ENCODE measurements at places on chromosomes 13 and 19.

DNA sequence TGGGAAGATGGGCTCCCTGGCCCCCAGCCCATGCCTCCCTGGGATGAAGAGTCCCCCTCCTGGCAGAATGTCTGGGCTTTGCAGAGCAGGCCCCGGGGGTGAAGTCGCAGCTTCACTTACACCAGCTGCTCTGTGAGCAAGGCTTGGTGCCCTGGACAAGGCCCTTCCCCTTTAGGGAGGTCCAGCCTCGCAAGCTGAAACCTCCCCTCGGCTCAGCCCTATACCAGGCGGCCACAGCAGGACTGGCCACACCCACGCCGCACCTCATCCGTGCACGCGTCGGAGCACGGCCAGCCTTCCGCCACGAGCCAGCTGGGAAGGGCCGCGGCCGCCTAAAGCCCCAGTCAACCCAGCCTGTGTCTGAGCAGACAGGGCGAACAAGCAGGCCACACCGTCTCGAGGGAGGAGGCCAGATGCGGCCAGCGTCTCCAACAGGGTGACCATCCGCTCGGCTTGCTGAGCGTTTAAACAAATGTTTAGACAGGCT lies 83.2 kb upstream of the MCF2L start:
- no peak for DNase-seq

- DNase-seq, result no peak
Measured at GRCh38 chr13:113020323-113021080, 51.5 kb downstream of the MCF2L start.

DNA sequence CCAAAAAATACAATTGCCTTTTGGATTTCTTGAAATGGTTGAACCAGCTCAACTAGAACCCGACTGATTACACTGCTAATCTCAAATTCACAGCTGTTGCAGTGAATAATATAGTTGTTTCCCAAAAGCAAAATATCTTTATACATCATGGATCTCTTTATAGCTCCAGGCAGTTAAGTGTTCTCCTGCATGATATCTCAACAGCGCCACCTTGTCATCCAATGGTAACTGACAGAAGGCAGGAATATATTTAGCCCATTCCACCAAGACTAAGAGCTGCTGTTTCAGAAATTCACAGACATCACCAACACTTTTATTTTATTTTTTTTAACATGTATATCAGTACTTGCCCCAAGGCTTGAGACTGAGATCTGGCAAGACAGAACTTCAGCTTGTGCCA lies 1141.0 kb upstream of the PRR20A start:
- no peak for DNase-seq

DNA sequence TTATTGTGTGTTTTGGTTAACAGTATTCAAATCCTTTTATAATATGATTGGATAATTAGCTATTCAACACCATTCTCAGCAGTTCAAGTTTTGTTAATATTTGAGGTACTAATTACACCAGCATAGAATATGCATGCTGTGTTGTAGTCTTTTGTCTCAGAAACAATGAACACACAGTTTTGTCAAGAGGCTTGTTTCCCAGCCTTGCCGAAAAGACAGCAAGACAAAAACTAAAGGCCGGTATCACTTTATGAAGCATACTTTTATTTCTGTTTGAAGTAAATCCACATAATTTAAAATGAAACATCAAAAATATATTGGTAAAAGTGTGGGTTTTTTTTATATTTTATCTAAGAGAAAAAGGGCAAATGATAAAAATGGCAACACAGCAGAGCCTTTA lies 7.5 kb downstream of the GPR180 start:
- DNase-seq, result no peak

DNA sequence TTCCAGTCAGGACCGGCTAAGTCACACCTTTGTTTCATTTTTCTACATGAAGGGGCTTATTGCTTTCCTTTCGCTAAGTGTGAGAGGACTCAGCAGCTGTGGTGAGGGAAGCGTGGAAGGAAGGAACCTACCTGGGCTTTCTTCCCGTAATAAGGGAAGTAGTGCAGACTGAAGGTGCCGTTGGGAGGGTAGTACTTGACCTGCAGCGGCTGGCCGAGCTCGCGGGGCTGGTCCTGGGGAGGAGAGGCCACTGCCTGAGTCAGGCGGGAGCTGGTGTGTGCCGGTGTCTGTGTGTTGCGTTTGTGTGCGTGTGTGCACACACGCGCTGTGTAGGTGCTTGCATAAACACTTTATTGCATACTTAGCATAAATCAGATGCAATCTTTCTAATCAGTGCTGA lies 7.7 kb downstream of the ATP4B start:
- DNase-seq, result no peak

DNA sequence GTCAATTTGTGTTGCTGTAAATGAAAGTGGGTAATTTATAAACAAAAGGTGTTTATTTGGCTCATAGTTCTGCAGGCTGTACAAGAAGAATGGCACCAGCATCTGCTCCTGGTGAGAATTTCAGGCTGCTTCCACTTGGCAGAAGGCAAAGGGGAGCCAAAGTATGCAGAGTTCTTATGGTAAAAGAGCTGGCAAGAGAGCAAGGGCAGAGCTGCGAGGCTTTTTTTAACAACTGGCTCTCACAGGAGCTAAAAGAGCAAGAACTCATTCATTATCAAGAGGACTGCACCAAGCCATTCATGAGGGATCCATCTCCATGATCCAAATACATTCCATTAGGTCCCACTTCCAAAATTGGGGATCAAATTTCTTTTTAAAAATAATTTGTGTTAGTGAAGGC lies 1712.7 kb downstream of the SLITRK5 start:
- no peak for DNase-seq

GRCh38 chr13:112247471-112248405 lies 128.4 kb upstream of the SPACA7 start:
- DNase-seq, result no peak
